T-helper 2 cell treated with Interferon-gamma antibody and Interleukin-4, amounts not matched to agents 100 ng/mL and 5 ng/mL, for 36 hours (primary cell): ENCODE measurements at places on chromosomes 5 and 9. TPM values are rescaled to one million over a fixed set of nuclear protein-coding genes. Genes with fewer than 3 reads are reported as not detected.

ADAMTS13 gene
- total RNA-seq, result 2.3 TPM in 2 replicates

LCN1 gene
- total RNA-seq, result not detected in 2 replicates

FAT2 gene
- not detected in 2 replicates for total RNA-seq

USP20 gene
- total RNA-seq, result 75.2 and 78.4 TPM in 2 replicates

GPX8 gene
- total RNA-seq, result not detected in 2 replicates

RGS3 gene
- 39.5 and 42.7 TPM in 2 replicates for total RNA-seq

ISL1 gene
- not detected in 2 replicates for total RNA-seq

DPYSL3 gene
- 0.07 and 0.09 TPM in 2 replicates for total RNA-seq
